ENCODE measurements at places on chromosomes 1 and 21.

- DNase-seq: no peak
Measured at GRCh38 chr1:204725821-204726448, 40.4 kb upstream of the LRRN2 start.

- DNase-seq: no peak
Measured at GRCh38 chr21:44059710-44060109, 47.5 kb upstream of the PWP2 start.

GRCh38 chr1:206941766-206942418 is 4.4 kb downstream of the PIGR start:
- no peak for DNase-seq

DNA sequence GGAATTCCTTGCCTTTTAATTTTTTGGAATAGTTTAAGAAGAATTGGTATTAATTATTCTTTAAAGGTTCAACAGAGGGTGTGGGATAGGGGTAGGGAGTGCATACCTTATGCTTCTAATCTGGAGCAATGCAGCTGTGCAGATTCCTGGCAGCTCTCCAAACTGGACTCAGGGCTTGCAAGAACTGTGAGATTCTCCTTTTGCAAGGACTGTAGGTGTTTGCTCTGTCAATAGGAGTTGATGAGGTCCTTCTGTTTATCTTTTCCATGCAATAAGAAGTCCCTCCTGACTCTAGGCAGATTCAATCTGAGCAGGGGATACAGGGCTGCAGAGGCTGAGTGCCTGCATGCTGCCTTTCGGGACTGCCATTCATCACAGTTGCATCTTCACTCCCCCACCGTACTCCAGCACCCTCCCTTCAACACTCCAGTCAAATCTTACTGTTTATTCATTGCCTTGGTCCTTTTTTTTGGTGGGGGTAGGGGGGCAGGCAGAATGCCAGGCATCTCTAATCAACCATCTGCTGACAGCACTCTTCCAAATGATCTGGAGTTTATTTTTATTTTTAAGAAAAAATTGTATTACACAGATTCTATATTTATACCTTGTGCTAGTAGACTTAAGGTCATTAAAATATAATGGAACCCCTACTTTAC is 122.3 kb downstream of the DISC1 start:
- no peak for DNase-seq

GRCh38 chr21:43702785-43703034 is 16.2 kb upstream of the PDXK start:
- no peak for DNase-seq

- peak; percentile 66 for DNase-seq
Measured at GRCh38 chr1:48572646-48573258, 100.7 kb upstream of the SPATA6 start.

DNA sequence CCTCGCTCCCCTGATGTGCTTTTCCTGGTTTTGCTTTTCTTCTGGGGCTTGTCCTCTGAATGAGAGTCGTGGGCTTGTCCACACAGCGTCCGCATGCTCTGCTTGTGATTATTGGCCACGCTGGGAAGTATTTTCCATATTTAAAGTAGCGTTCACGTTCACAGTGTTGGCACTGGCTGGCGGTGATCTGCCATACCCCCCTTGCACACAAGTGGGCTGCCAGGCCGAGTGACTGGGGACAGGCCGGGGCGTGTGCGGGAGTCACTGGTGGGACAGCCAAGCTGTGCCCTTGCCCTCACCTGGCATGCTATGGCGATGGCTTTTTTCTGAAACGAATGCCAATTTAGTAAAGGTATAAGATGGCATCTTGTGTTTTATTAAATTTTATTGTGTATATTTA is 32.8 kb downstream of the SLC37A1 start:
- no peak for DNase-seq

DNA sequence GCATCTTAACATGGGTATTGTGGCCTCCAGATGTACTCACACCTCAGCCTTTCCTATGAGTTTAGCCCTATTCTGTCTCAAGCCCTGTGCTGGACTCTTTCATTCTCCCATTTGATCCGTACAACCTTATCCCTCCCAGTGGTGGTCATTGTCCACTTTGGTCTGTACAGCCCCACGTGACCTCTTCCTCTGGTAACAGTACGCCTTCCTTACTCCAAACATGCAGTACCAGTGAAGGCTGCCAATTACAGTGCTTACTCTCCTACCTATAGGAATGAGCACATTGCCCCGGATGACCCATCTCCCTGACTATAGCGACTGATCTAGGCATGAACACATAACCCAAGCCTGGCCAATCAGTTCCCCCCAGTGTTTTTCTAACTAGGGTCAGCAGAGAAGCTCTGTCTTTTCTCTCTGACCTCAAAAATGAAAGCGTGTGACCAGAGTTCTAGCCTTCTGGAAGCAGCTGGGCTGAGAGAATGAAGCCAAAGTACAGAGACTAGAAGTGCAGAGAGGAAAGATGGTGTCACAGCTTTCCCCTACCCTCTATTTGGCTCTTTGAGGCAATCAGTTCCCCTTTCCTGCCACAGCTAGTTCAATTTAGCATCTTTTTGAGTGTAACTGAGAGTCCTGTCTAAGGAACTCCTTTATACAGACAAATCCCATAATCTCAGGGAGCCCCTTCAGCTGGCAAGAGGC is 9.9 kb upstream of the QSOX1 start:
- DNase-seq: no peak

GRCh38 chr1:113531321-113531720 is 141.0 kb downstream of the MAGI3 start:
- no peak for DNase-seq

GRCh38 chr1:168301664-168302320 is 21.1 kb downstream of the TBX19 start:
- DNase-seq: no peak

Data from hippocampal formation (tissue), 2 donors.